ENCODE measurements at places on chromosomes 12 and 14.

DNA sequence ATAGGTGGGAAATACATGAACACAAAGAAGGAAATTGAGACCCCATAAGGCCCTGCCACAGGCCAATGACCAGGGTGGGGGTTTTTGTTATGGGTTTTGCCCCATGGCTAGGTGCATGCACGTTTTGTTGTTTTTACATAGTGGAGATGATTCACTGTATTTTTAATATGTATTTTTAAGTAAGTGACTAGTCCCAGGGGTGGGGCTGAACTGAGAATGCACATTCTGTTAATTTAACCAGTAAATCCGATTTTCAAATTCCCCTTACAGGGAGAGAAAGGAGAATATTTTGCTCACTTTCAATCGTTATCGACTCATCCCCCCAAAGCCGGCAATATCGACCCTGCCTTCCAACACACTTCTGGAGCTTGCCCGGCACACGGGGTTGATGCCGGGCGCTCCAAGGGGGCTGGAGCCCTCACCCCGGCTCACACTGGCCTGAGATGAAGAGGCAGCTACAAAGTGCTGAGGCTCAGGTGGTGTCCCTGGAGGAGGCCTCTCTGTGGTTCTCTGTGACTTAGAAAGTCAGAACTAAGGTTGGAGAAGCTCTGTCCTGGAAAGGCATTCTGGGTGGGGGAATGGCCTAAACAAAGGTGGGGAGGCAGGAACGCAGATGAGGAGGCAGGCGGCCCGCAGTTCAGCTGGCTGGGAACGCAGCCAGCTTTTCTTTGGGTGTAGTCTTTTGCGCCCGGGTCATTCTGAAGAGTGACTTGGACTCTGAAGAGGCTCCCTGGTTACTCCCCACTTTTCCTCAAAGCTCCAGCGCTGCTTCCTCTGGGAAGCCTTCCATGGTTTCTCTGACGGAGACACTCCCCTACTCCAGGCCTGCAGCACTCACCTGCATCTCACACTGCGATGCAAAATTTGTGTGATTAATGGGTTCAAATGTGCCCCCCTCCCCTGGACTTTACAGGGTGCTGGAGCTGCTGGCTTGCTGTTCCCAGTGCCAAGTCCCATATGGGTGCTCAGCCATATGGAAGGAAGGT is 50.7 kb upstream of the DLK1 start:
- no peak for DNase-seq

GRCh38 chr12:13093848-13094220 is 9.6 kb downstream of the GSG1 start:
- no peak for DNase-seq

- DNase-seq: no peak
These were observed 34.9 kb downstream of the PPHLN1 start for GRCh38 chr12:42360747-42361403.

DNA sequence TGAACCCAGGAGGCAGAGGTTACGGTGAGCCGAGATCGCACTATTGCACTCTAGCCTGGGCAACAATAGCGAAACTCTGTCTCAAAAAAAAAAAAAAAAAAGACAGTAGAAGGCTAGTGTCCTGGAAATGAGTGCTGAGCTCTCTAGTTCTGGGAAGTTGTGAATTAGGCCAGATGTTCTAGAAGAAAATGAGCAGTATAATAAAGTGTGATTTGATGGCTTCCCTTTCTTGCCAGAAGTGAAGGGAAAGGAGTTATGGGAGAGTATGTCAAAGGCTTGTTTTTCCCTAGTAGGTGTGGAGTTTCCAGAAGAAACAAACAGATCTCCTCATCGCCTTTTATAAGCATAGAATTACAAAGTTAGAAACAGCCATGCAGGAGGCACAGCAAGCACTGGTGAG is 20.5 kb downstream of the RNF212B start:
- no peak for DNase-seq

DNA sequence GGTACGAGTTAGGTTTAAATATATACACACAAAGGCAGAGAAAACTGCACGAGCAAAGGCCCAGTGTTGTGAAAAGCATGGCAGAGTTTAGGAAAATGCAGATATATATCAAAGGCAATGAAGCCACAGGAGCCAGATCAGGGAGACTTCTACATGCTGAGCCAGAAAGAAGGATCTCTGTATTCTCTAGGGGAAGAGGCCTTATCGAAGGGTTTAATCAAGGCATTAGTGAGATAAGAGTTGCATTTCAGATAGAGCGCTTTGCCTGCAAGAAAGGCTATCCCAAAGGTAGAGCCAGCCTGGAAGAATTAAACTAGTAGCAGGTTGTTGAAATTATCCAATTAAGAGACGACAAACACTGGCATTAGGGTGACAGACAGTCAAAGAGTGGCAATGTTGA is 7.6 kb downstream of the PTPRO start:
- no peak for DNase-seq

- DNase-seq: no peak
These were observed 40.6 kb downstream of the SCN8A start for GRCh38 chr12:51631591-51631990.

DNA sequence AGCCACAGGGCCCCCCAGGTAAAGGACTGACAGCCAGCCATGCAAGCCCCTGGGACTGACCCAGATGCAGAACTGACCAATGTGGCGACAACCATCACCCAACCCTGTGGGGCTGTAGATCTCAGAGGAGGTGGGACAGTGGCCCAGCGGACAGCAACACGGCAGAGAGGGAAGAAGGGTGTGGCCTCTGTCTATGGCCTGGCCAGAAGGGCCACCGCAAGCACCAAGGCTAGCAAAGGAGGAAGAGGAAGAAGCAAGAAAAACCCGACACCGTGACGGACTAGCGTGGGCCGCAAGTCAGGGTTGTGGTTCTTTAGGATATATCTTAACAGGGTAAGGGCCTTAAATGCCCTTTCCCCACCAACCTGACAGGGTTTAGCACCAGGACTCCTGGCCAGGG is 71.2 kb downstream of the ITPK1 start:
- DNase-seq: no peak

DNA sequence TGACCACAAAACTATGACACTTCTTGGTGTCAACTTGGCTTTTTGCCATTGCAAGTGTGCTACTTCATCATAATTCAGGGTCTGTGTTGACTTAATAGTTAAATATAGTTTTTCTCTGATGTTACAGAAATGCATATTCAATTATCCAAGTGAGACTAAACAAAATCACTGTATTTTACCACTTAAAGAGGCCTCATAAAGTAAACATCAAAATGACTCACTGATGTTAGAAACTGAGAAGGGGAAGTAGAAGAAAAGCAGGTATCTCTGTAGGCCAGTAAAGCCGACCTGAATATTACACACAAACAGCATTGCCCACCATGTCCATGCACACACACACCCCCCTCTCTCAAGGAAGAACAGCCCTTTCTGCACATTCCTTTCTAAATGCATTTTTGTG is 55.4 kb downstream of the RPAP3 start:
- DNase-seq: no peak

DNA sequence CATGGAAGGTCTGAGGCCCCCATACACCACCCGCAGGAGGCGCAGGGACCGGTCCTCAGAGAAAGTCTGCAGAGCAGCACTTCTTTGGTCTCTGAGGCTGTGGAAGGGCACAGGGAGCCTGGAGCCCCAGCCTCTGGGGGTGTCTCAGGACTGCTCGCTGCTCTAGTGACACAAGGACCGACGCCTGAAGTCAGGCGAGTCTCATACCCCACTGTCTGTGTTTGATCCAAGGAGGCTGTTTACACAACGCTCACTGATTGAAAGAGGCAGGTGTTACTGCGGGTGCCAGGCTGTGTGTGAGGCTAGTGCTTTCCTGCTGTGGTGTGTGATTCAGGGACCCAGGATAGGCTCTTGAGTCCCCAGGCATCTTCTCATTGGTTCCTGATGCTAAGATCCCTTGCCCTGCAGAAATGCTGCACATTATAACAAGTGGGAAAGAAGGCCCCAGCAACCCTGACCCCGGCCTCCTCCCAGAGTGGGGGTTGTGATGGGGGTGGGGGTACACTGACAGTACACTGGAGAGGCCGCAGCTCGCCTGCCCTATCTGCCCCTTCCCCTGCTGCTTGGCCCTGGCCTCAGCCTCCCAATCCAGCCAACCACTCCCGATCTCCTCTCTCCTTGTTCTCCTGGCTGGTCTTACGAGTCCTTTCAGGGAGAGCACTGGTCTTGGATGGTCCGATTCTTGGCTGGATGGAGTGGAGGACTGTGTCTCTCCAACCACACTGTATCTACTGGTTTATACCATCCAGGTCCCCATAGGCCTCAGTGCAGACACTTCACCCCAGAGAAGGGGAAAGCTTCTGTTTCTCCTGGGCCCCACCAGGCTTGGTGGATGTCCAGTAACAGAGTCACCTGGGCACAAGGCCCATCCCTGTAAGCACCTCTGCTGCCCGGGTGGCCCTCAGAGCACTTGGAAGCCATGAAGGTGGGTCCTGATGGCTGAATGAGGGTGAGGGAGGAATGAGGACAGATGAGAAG is 6.6 kb downstream of the CACNA2D4 start:
- DNase-seq: no peak

DNA sequence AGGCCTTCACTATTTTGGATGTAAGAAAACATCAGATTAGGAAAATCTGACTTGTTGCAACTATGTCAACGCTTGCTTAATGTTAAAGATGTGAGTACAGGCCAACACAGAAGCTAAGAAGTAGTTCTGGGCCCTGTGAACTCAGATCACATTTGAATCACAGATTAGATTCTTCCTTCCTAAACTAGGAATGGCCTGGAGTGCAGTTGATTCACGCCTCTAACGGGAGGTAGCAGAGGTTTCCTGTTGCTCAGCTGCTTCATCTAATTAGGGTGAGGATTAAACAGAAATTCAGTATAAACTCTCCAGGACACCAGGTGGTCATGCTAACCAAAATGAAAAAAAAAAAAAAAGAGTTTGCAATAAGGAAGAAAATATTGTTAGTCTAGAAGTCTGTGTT is 314.3 kb downstream of the TRHDE start:
- DNase-seq: no peak

DNA sequence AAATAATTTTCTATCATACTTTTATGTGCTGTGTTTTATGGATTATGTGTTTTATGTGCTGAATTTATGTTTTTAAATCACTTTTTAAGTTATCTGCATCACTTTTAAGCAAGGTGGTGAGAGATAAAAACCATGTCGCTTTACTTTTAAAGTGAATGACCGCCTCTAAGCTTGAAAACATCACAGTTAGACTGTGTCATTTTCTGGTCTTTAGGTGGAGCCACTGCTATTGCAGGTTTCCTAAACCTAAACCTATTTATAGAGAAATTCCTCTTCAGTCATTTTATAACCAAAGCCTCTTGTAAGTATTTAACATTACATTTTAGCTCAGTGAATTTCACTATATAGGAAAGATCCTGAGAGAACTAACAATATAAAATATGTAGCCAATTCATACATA is 21.0 kb upstream of the MDM2 start:
- no peak for DNase-seq

DNA sequence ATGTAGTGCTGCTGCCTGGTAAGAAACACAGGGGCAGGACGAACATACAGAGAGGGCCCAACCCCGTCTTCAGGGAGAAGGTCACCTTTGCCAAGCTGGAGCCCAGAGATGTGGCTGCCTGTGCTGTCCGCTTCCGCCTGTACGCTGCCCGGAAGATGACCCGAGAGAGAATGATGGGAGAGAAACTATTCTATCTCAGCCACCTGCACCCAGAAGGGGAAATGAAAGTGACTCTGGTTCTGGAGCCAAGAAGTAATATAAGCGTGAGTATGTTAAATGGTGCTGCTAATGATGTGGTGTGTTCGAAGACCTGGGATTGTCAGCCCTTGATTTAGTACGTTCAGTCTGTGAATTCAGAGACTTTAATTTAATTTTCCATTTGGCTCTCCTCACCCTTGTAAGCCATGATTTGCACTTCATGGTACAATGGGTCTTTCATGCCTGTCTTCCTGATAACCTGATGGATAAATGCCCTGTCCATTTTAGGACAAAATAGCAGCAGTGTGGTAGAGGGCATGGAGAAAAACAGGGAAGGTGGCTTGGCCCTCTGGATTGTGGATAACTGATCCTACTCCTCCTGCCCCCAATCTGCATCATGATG is 318.9 kb downstream of the SNAPC1 start:
- no peak for DNase-seq

GRCh38 chr14:97710726-97711125 is 913.5 kb downstream of the VRK1 start:
- no peak for DNase-seq

DNA sequence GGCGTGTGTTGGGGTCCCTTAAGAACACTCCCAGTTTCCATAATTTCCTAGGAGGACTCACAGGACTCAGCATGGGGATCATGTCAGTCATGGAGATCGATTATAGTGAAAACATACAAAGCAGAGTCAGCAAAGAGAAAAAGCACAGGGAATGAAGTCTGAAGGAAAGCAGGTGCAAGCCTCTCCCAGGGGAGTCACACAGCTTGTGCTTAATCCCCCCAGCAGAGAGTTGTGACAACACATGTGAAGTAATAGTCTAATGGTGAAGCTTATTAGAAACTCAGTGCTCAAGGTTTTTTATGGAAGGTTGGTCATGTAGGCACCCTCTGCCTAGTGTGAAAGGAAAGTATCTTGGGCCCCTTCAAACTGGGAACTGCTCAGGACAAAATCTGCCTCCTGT is 149.0 kb upstream of the SEL1L start:
- no peak for DNase-seq

GRCh38 chr12:13128291-13128965 is 25.0 kb upstream of the GSG1 start:
- DNase-seq: no peak

- DNase-seq: no peak
These were observed 162.1 kb upstream of the SOX5 start for GRCh38 chr12:24111616-24112015.

DNA sequence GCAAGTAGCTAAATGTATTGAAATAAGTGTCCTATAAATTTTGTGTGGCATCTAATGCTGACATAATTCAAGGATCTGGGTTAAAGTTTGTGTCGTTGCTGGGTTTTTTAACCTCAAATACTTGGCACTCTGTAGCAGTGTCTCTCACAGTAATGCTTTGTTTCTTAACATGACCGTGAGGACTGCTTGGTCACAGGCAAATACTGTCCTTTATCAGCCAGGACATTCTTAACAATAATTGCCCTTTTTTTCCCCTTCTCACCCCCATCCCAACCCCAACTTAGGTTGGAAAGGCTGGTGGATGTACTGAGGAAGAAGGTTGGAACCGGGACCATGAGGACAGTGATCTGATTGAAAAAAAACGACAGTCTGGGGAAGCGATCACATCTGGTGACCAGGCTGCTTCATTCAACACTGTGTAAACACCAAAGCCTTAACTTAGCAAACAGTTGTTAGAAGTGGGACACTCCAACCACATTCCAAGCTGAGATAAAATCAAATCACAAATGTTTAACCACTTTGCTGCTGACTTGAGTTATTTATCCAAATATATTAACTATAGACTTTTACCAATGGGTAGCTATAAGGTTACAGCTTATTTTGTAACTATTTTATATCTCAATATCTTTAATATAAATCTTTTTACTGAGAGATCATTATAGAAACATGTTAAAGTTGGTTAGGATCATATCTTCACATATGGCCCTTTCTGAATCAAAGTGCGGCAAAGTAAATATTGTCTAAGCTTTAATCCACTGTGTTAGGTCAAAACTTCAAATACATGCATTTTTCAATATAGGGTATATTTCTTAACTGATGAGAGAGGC is 48.2 kb downstream of the FOXA1 start:
- no peak for DNase-seq
